A172 (cell line): ENCODE measurements at places on chromosomes 12 and 14. TPM values are rescaled to one million over a fixed set of nuclear protein-coding genes. Genes with fewer than 3 reads are reported as not detected.

TDRD9 gene
- not detected in 2 replicates for total RNA-seq

KRT77 gene
- not detected in 2 replicates for total RNA-seq

DPF3 gene
- 1.3 and 3.2 TPM in 2 replicates for total RNA-seq

COPZ1 gene
- total RNA-seq = 209 and 243 TPM in 2 replicates

C12orf50 gene
- not detected in 2 replicates for total RNA-seq

RNASE11 gene
- total RNA-seq = not detected in 2 replicates

NYNRIN gene
- 0.12 and 0.69 TPM in 2 replicates for total RNA-seq

SPTB gene
- total RNA-seq = 1.9 and 2.0 TPM in 2 replicates

OR4E2 gene
- total RNA-seq = not detected in 2 replicates

MFAP5 gene
- total RNA-seq = 0.65 and 2.4 TPM in 2 replicates

CD69 gene
- total RNA-seq = not detected in 2 replicates

KERA gene
- total RNA-seq = not detected in 2 replicates

PZP gene
- total RNA-seq = not detected in 2 replicates

AMDHD1 gene
- 0.65 and 0.79 TPM in 2 replicates for total RNA-seq

DNA sequence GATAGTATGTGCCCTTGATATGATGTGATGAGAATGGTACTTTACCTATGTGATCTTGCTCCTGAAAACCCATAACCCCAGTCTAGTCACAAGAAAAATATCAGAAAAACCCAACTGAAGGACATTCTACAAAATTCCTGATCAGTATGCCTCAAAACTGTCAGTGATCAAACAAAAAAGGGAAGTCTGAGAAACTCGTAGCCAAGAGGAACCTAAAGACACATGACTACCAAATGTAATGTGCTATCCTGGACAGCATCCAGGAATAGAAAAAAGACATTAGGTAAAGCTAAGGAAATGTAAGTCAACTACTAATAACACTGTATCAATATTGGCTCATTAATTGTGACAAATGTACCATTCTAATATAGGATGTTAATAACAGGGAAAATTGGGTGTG is 4.1 kb upstream of the WIF1 start:
- no peak for DNase-seq

DNA sequence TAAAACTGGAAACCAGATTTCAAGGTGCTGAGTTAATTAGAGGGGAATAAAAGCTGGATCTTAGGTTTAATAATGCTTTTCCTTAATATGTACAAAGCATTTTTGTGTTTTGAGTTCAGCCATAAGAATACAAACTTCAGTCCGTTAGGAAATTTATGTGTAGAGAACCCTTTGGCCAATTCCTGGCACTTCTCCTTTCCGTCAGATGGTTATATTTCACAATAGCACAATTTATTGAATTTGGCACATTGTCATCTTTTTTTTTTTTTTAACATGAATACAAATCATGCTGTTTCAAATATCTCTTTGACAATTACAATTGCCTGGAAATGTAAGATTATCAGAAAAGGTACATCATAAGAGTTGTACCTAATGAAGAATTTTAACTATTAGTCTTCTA is 56.2 kb upstream of the DDHD1 start:
- DNase-seq = no peak

DNA sequence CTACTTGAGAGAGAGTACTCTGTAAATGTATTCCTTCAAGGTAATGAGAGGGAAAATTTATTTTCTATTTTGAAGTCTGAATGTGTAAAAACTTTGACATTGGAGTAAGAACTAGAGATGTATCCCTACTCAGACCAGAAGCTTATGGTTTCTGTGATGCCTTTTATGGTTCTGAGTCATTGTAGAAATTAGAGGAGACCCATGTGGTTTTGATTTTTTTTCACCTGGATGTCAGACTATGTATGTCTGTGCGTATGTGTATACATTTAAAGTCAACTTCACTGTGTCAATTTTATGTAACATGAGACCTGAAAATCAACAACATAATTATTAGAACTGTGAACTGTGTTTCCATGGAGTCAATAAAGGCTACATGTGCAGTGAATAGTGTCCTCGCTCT is 302.0 kb downstream of the TRHDE start:
- no peak for DNase-seq

GRCh38 chr14:99199846-99200653 is 71.9 kb downstream of the BCL11B start:
- no peak for DNase-seq

- DNase-seq = no peak
Measured at GRCh38 chr12:22810036-22810435, 185.1 kb downstream of the ETNK1 start.

DNA sequence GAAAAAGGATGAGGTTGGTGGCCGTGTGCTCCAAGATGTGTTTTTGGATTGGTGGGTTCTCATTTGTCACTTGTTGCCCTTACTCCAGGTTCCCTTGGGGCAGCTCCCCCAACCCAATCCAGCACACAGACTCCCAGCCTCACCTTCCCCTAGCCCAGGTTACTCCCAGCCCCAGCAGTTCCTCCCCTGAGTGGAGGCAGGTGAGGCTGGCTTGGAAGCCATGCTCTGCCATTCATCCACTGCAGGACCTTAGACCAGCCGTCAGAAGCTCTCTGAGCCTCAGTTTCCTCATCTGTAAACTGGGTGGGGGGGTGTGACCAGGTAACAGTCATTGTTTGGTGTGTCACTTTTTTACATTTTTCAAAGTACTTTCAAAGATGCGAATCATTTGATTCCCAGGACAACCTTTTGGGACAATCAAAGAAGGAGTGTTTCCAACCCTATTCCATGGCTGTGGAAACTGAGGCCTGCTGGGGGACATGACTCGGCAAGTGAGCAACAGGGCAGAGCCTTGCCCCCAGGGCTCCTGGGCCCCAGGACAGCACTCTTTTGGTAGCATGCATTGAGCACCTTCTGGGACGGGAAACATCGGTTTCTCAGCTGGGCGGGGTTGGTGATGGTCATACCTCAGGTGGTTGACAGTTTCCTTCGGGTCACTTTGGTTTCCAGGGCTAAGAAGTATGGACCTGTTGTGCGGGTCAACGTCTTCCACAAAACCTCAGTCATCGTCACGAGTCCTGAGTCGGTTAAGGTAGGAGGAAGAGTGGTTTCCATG is 7.2 kb downstream of the CYP46A1 start:
- DNase-seq = no peak

GRCh38 chr14:65824285-65824977 is 411.9 kb downstream of the FUT8 start:
- peak; percentile 31 for DNase-seq

- no peak for DNase-seq
Measured at GRCh38 chr14:76510181-76510580, 134.2 kb downstream of the ESRRB start.

DNA sequence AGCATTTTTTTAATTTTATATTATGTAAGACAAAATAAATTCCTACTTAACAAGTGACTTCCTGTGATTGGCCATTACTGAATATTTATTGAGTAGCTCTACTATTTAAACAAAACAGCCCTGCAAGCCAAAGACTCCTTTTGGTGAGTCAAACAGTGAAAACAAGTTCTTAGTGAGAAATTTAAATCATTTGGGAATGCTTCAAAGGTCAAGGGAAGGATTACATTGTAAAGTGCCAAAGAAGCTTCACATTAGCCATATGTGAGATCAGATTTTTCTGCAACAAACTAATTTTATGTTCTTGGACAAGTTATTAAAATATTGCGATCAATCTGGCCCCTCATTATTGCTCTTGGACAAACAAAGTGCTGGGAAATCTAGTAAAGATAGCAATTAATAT is 795.4 kb upstream of the MGAT4C start:
- no peak for DNase-seq

- DNase-seq = no peak
Measured at GRCh38 chr12:63922474-63922873, 78.0 kb downstream of the SRGAP1 start.

DNA sequence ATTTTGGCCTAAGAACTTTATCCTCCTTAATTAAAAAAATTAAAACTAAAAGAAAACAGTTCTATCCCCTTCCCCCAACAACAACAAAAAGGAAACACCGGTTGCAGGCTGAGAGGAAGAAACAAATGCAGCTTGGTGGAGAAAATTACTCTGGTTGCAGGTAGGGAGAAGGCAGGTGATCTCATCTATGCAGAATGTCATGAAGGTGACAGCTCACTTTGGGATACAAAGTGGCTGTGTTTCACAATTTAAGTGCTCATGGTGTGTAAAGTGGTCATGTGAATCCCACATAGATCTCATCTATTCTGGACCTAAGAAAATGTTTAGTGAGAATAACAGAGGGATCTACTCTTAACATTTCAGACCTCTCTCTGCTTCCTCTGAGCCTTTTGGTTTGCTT is 219.7 kb upstream of the PKP2 start:
- DNase-seq = no peak

DNA sequence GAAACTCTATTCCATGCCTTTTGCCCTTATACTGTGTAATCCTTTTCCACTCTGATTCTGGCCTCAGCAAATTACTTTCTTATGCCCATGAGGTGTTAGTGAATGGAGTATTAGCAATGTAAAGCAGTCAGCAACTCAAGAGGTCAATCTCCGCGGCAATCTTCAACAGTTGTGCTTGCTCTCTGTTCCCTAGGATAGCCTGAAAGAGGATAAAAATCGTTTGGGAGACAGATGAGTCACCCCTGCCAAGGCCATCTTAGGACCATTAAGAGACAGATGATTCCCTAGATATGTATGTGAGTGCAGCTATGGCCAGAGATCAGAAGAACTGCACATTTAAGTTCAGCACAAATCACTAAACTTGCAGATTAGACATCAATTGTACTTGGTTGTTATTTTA is 1145.8 kb downstream of the GALC start:
- no peak for DNase-seq

GRCh38 chr12:91777268-91777992 is 368.2 kb downstream of the BTG1 start:
- DNase-seq = peak; percentile 63

DNA sequence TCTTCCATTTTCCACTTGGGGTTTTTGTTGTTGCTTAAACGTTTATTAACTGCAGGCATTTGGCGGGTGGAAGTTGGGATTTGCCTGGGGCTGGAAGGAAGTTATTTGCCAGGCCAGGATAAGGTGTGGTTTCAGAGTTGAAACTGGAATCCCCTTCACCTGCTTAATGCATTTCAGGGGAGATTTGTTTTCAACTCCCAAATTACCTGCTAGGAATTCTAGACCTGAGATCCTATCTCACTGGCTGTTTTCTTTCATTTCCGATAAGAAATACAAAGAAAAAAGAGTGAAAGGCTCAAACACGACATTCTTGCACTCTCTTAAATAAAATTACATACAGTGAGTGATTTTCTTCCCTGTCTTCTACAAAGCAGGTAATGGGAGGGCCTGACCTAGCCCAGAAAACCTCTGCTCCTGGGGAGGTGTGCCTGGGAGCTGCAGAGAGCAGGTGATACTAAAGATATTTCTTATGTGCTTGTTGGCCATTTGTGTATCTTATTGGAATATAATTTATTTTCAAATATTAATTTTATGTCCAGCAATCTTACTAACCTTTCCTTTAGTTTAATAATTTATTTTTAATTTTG is 278.2 kb downstream of the ZFP36L1 start:
- DNase-seq = no peak

GRCh38 chr14:71469643-71470335 is 462.4 kb upstream of the RGS6 start:
- DNase-seq = no peak

DNA sequence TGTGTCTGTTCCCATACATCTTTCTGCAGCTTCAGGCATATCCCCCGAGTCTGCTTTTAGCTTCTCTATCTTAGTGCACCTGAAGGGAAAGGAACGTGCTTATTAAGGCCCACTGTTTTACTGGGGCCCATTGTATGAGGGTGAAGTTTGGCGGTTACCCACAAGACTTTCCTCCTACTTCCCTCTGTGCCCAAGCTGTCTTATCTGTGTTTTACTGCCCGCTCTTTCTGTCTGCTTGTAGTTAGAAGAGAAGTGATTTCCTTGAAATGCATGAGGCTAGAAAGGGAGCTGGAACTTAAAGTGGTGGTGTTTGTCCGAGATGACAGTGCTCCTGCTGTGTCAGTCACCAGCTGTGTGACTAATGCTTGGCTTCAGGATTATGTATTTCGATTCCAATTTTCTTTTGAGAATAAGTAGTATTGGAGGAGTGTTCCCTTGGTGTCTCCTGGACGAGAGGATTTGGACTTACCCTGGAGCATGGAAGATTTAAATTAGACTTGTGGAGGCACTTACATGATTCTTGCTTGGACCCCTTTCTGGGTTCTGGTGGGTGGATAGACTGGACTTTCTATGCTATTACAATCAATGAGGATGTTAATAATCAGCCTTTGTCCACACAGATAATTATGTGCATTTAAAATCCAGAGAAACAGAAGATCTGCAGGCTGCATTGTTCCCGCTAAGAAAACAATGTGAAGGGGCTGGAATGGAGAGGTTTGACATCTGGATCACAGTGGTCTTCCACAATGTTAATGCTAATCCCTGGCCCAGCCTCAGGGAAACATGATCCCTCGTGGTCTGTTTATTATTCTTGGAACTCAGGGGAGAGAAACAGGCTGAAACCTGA is 13.9 kb upstream of the KRT86 start:
- DNase-seq = no peak

DNA sequence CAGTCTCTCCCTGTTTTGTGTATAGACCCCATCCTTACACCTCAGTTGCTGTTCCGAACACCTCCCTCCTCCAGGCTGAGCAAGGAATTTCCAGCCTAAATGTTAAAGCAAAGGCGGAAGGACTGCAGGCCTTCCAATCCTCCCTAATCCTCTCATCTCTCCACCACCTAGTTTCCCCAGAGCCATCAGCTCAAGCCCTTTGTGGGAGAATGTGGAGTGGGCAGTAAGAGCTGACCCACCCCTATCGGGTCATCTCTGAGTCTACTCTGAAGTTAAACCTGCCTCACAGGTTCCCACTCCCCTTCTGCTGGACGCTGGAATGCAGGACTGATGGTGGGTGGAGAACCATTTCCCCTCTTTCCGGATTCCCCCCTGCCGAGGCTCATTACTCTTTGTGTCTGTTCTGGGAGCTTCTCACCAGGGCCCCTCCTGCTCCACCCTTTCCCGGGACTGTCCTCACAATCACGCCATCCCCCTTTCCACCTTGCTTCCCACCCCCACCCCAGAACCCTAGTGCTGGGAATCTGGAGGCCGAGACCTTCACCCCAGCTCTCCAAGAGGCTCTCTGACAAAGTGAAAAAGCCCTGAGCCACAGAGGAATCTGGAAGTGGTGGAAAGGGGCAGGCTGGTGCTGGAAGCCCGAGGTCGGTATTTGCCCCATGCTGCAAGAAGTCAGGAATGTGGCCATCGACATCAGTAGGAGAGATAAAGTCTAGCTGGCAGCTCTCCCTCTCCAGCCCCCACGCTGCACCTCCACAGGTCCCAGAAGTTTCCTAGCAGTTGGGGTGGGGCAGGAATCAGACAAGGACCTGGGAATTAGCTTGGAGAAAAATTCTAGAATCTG is 3.3 kb upstream of the KRT18 start:
- DNase-seq = peak; percentile 89

- peak; percentile 33 for DNase-seq
Measured at GRCh38 chr12:65540140-65540539, 261.7 kb downstream of the MSRB3 start.

- DNase-seq = no peak
Measured at GRCh38 chr14:69357544-69358200, 40.4 kb downstream of the ERH start.

DNA sequence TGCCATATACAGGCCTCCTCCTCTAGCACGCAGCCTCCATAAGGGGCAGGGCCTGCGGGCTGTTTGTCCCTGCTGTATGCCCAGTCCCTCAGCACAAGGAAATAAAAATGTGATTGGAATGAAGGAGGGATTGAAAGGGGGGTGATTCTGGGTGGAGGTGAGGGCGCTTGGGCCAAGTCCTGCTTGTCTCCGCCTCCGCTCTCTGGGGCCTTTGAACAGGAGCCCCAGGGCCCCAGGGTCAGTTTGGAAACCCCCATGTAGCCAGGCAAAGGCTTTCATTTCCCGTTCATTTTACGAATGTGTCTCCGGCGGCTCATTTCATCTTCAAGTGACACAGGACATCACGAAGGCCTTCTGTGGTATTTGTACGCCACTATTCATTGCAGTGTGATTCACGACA is 4.5 kb upstream of the CACNA2D4 start:
- no peak for DNase-seq
